Thoracic aorta (tissue), 2 donors: ENCODE measurements at places on chromosomes 5 and 9. TPM values are rescaled to one million over a fixed set of nuclear protein-coding genes. Genes with fewer than 3 reads are reported as not detected.

- no peak for DNase-seq
Observed at GRCh38 chr5:114657342-114658130, 295.7 kb downstream of the KCNN2 start.

- no peak for DNase-seq
Observed at GRCh38 chr9:95783426-95783975, 92.0 kb upstream of the ERCC6L2 start.

GRCh38 chr5:97192580-97193354 lies 9.7 kb upstream of the RIOK2 start:
- DNase-seq = no peak

- DNase-seq = no peak
Observed at GRCh38 chr9:89533411-89534095, 35.6 kb upstream of the SEMA4D start.

Gene CCDC192
- not detected for total RNA-seq

Gene OBP2B
- not detected for total RNA-seq

DNA sequence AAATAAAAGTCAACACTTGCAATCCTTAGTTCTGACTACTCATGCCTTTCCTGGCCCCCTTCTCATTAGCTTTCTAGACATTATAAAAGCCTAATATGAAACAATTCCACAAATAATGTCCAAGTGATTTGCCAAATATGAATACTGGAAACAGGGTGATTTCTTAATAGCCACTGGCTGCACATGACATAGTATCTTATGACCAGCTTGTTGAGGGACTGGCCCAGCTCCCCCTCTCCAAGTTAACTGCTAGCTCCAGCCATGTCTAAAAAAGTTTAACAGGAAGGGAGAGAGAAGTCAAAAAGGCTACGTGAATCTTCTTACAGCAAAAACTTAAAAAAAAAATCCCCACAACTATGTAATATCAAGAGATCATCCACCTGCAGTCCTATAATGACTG lies 1.5 kb downstream of the CERT1 start:
- DNase-seq = no peak

Gene PCDHA9
- 1.1 TPM for total RNA-seq

- no peak for DNase-seq
Observed at GRCh38 chr5:108557686-108558085, 175.8 kb upstream of the FBXL17 start.

Gene MVB12B
- total RNA-seq = 21.7 TPM

- DNase-seq = no peak
Observed at GRCh38 chr5:143102411-143102810, 301.1 kb downstream of the NR3C1 start.

DNA sequence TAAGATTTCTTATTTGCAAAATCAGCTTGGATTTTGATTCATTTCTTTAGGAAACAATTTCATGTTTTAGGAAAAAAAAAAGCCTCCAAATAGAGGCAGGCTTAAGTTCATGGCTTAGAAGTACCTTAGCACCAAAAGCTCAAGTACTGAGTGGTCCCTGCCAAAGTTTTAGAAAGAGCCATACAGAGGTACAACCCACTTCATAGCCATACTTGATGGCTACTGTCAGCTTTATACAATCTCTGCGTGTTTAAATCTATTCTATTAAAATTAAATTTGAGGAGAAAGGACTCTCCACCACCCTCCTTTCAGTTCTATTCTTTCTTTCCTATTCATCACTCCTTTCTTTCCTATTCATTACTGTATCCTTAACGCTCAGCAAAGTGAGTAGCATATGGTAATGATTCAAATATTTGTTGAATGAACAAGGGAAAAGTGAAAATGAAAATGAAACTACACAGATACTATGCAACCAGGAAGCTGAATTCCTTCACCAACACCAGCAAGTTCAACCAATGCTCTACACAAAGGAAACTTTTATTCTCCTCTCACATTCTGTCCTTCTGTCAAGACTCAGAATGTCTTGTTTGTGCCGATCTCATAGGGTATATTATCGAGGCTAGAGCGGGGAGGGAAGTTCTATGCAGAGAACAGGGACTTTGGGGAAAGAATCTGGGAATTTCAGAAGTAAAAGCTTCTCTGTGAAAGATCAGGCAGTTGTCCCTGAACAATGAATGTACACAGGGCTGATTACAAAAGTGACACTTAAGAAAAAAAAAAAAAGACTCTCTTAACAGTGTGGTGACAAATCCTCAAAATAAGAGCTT lies 138.6 kb upstream of the SPEF2 start:
- DNase-seq = no peak

DNA sequence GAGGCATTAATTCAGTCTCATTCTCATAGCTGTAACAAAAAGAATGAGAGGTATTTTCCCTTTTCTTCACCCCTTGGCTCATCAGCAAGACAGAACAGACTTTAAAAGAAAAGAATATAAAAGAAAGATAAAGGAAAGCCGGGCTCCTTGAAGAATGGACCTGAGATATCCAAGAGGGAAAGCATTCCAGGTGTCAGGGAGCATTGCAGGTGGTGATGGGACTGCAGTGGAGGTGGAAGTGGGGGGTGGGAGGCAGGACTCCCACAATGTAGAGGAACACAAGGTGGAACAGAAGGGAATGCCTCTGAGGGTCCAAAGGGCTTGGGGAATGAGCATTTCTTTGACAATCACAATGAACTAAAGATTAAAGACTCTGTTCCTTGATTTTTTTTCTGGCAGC lies 10.7 kb upstream of the PUM3 start:
- no peak for DNase-seq

DNA sequence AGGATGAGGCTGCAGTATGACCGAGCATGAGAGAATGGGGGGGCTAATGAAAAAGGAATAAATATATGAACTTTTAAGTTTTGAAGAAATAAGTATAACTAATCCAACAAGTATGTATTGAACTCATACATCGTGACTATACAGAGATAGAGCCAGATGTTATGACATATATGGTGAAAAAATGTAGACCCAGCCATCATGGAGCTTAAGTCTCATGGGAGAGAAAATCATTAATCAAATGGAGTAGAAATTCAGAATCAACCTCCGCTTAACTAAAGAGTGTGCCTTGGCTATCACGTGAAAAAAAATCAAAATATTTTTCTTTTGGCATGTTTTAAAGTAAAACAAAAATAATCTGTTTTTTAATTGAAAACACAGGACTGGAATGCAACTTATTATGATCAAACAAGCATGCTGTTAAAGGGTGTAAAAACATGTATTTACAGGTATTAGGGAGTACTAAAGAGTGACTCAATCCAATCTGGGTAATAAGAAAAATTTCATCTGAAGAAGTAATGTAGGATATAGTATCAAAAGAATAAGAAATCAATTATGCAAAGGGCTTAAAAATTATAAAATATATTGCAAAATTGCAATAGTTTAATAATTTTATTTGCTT lies 868.5 kb upstream of the NUDT12 start:
- DNase-seq = no peak
